ENCODE measurements at places on chromosomes 3 and 15.

DNA sequence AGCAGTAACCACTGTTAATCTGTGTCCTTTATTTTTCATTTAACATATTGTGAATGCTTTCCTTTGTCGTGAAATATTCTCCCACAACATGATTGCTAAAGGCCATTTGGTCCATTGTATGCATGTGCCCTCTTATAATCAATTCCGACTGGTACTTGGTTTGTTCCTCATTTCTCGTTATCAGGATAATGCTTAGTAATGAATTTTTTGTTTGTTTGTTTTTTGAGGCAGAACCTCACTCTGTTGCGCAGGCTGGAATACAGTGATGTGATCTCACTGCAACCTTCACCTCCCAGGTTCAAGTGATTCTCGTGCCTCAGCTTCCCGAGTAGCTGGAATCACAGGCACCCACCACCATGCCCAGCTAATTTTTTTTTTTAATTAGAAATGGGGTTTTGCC, 22.0 kb downstream of the SPATA12 start:
- DNase-seq = no peak

DNA sequence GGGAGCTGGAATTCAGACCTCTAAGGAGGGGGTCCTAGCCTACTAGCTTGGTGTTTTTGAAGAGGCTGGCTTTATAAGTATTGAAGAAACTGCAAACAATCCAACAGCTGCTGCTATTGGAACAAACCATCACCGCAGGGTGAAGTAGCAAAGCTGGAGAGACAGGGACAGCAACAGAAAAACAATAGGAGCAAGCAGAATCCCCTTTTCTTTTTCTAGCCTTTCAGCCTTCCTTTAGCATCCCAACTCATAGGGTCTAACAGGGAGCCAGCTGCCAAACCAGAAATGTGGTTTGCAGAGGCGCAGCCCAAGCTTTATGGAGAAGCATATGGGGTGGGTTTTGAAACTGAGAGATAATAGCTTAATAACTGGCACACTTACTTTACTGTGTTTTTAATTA, 106.2 kb upstream of the CHMP2B start:
- no peak for DNase-seq

- DNase-seq = no peak
These were observed 1364.6 kb upstream of the EPHA6 start for GRCh38 chr3:95449841-95450240.

DNA sequence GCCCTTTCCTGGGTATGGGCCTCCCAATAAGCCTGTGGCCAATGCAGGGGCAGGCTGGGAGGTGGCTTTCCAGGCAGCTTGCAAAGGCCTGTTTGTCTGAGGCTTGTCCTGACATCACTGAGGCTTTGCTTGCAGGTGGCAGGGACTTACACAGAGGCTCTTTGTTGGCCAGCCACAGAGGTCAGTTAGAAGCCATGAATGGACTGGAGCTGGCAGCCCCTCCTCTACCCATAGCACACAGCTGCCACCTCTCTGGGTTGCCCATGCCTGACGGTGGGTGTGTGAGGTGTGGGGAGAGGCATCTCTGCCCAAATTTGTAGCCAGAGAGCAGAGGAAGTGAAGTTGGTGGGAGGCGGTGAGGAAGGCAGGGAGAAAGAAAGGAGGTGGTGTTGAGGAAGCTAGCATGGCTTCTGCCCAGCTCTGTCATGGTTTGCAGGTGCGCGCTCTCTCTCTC, 17.1 kb downstream of the LIMD1 start:
- DNase-seq = peak; percentile 27

DNA sequence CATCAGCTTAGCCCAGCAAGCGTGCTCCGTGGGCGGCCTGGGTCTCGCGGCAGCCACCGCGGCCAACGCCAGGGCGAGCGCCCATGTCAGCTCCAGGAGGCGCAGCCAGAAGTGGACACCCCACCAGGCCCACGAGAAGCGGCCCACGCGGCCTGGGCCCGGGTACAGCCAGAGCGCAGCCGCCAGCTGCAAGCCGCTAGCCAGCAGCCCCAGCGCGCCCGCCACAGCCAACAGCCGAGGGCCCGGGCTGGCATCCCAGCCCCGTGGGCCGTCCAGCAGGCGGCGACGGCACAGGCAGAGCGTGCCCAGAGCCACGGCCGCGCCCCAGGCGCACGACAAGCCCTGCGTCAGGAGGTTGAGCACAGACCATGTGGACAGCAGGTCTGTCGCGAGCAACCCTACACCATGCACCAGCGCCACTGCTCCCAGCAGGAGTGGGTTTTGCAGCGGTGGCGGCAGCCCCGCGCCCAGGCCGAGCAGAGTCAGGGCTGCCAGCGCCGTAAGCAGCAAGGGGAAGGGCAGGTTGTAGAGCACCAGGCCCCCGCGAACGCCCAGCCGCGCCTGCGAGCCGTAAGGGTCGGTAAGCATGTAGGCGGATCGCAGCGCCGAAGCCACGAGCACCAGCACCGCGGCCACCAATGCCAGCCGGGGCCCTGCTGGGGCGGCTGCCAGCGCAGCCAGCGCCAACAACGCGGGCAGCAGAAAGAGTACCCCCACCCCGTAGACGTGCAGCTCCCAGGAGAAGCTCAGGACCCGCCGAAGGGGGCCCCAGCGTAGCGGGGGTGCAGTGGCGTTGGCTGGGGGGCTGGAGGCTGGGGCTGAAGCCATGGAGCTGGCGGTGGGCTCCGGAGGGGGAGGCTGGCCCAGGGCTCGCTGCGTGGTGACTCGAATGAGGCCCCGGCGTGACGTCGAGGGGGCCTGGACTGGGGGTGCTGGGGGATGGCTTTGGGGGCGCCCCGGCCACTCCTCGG, 4.9 kb downstream of the PRRT3 start:
- peak; percentile 87 for DNase-seq

DNA sequence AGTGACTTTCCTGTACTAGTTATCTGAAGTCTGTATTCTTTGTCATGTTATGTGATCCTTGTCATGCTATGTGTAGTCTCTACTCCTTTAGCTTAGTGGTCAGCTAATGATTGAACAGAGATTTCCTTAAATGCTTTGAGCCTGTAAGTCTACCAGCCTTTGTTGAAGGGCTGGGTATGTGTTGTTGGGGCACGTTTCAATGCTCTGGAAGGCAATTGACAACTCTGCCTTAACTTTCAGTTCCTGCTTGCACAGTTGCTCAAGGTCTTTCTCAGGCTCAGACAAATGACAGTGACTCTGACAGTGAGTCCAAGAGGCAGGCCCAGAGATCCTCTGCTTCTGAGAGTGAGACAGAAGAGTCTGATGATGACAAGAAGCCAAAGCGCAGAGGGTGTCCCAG, 89.3 kb downstream of the CHD2 start:
- DNase-seq = no peak

DNA sequence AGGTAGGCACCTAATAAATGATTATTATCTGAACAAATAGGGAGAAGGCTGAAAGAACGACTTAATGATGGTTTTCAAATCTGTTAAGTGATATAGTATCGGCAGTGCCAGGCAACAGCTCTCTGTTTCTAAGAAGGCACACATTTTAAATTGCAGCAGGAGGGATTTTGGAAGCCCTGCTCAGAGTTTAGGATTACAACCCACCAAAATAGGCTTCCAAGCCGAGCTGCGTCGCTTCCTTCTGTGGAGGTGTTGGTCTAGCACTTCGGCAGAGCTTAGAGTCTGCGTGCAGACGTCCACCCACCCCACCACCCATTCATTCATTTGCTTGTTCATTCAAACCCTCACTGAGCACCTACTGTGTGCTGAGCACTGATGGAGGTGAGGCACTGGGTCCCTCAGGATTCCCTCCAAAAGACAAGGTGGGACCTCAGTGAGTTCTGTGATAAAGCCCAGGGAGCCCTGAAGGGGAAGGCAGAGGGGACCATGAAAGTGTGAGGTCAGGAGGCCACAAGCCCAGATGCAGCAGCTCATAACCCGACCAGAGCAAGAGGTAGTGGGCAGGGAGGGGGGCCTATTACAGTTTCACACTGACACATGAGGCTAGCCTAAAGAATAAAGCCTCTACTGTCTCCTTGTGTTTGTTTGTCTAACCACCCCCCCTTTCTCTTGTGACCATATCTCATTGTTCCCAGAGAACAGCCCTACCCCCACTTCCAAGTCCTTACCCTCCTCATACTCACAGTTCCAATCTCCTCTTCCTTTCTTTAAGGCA, 8.9 kb downstream of the ADCY5 start:
- no peak for DNase-seq

DNA sequence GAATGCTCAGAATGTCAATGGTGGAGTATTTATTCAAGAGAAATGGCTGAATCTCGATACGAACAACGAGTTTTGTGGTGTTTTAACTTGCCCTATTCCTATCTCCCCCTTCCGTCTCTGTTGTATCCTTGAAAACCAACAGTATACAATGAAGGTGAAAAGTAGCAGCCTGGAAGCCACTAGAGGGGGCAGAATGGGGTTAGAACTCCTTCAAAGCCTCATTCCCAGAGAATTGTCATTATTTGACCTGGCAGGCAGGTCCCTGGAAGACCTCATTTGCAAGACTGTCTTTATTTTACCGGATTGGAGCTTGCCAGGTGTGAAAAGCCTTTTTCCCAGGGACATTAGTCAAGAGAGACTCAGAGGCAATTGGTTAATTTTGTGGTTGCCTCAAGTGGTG, 139.4 kb downstream of the LRRC28 start:
- DNase-seq = no peak

DNA sequence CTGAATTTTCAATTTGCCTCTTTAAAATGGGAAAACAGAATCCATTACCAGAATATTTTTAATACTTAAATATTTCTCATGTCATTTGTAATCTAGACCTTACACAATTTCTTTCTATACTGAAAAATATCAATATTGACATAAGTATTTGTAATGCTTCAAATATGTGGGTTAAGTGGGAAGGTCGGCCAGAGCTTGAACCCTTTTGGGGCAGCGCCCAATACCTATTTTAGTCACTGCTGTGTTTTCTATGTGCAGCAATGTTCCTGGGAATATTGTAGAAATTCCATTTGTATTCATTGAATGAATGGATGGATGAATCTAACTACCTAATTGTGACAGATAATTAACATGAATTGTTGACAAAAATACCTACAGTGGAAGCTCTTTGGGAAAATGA, 459.7 kb upstream of the ZNF717 start:
- no peak for DNase-seq

- DNase-seq = no peak
These were observed 985.7 kb downstream of the NSUN3 start for GRCh38 chr3:95048564-95048963.

- no peak for DNase-seq
These were observed 77.6 kb downstream of the DAPK2 start for GRCh38 chr15:63968700-63969099.

- DNase-seq = peak; percentile 6
These were observed 39.8 kb downstream of the RIOX2 start for GRCh38 chr3:97932387-97932801.

GRCh38 chr3:186985661-186986364, 55.5 kb downstream of the ST6GAL1 start:
- peak; percentile 27 for DNase-seq

DNA sequence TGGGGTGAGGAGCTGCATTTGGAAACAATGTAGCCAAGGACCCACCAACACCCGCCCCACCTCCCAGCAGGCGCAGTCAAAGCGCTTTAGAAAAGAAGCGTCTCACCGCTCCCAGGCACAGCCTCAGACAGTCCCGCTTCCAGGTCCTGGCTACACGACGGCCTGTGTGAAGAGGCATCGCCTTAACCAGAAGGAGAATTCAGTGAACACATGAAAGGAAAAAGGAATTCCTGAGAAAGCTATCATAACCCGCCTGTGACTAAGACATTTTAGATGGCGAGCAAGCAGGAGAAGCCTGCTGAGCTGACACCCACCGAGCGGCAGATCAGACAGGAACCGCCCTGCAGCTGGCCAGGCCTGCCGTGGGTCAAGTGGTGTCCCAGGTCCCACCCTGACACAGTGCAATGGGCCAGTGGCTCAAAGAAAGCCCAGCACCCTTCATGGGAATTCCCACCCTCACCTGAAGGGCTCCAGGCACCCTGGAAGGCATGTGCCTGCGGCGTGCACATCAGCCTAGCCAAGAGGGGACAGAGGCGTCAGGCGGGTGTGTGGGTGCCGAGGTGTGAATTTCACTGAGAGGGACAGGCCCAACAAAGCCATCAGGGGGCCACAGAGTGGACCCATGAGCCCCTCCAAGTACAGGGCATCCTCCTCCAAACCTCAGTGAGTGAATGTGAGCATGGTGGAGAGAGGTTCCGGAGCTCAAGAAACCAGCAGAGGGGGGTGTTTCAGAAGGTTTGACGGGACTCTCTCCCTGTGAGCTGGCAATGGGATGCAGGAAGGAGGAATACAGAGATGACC, 144.8 kb downstream of the NSMCE3 start:
- no peak for DNase-seq
